ENCODE measurements at places on chromosomes 7 and 10.

DNA sequence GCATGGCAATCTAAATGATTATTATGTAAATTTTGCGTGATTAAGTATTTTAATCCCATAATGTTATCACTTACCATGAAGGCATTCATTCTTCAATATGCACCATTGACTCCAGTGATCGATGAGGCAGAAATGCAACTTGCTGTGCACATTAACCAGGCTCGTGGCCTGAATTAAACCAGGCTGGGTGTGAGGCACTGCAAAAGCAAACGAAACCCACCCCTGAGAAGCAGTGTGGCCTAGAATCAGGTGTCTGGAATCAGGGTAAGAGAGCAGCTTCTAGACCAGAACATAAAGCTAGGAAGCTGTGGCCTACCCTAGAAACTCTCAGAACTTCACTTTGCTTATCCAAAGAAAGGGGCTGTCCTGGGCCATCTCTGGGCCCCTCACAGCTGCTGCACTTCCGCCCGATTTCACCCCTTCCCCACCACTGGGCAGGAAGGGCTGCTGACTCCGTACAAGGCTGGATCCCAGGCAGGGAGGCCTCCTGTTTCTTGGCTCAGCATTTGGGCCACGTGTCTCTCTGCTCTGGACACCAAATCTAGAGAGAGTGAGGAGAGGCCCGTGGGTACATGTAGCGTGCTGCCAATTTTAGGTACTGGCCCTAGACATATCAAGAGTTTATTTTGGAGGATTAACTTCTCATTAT lies 4.4 kb downstream of the PTPRE start:
- DNase-seq: no peak

DNA sequence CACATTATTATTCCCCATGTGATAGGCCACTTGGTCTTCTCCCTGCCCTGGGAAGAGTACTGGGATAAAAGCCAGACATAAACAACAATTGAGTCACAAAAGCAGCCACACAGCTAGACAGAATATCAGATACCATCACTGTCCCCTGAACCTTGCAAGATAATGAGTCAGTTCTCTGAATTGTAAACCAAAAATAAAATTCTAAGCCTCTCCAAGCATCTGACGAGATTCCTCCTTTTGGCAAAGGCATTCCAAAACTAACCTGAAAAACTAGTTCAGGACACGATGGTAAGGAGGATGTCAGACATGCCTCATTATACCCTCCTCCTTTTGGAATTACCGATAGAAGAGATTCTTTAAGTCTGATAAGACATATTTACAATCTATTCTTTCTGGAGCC lies 450.7 kb downstream of the HTR7 start:
- DNase-seq: no peak

DNA sequence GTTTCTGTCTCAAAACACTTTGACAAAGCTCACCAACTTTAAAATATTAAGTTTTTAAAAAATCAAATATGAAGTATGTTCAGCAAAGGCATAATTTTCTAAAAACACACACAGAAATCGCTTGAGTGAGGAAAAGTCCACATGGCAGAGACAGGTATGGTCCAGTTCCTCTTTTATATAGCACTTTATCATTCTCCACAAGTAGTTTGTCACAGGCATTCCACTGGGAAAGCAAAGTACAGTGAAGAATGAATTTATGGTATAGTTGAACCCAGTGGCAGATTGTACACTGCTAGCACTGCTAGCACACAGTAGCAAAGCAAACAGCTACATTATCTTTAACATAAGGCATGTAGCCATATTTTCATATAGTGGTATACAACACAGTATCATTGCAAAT lies 102.3 kb downstream of the HECTD2 start:
- DNase-seq: no peak

DNA sequence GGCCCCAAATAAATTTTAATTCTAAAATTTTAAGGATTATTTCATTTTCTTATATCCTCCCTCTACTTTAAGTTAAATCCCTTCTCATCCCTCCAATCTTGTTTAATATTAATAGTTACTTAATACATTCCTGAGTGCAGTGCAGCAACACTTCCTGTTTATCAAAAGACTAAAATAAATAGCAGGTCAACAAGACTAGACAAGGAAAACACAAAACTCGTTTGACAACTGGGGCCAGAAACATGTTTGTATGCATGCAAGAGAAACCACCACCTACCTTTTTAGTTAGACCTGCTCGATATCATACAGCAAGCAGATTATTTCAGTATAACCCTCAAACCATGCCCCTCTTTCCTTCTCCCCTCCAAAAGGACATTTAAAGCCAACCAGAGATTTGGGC lies 95.8 kb downstream of the PARD3 start:
- no peak for DNase-seq

GRCh38 chr7:131562941-131563340 lies 6.5 kb upstream of the PODXL start:
- DNase-seq: no peak

GRCh38 chr7:148587076-148587475 lies 3.5 kb upstream of the C7orf33 start:
- DNase-seq: no peak

GRCh38 chr7:527723-528122 lies 8.1 kb upstream of the PDGFA start:
- no peak for DNase-seq

- no peak for DNase-seq
Measured at GRCh38 chr10:95688648-95689047, 5.1 kb downstream of the TCTN3 start.

- no peak for DNase-seq
Measured at GRCh38 chr10:48508791-48509772, 95.8 kb downstream of the ARHGAP22 start.
